ENCODE measurements at places on chromosomes 13 and 19.
A peak's percentile ranks its signal among the peaks of the same experiment; 100 is the strongest.

GRCh38 chr19:2476451-2477140, 669 bp downstream of the GADD45B start:
- H3K27me3 ChIP-seq, result no peaks in the 10 kb centered on the region
- no peaks in the 10 kb centered on the region for H3K36me3 ChIP-seq
- peak overlapping the region; percentile 97 for H3K4me3 ChIP-seq
- DNase-seq, result peak; percentile 60

DNA sequence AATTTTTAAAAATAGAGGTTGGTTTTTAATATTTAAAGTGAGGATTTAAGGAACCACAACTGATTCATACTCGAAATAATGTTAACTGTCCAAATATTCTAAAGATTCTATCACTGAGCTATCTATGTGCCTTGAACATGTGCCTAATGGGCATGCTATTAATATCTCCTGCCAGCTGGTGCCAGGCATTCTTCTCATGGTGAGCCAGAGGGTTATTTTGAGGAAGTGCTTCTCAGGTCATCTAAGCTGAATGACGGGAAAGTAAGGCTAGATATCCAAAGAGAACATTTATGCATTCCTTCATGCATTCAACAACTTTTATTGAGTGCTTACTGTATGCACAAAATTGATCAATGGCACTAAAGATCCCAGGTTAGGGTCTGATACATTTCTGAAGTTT, 138.2 kb downstream of the PIBF1 start:
- H3K4me1 ChIP-seq, result peaks cover 5% of the 10 kb centered on the region
- H3K27ac ChIP-seq, result no peak overlapping the region
- no peaks in the 10 kb centered on the region for H3K27me3 ChIP-seq

- no peaks in the 10 kb centered on the region for H3K27me3 ChIP-seq
Observed at GRCh38 chr13:79496188-79496587, 15.2 kb downstream of the NDFIP2 start.

DNA sequence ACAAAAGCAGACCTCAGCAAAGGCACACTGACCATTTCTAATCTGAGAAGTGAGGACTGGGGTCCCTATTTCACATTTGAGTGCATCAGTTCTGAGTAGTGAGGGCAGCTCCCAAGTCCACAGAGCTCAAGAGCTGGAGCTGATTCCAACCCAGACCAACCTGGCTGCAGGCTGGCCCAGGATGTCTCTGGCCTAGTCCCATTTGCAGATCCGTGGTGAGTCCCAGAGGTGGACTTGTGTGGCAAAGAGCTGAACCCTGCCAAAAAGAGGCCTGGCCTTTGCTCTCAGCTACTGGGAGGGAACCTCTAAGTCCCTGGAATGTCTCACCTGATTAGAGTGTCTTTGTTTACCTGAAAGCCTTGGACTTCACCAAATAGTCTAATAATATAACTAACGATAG, 14.6 kb downstream of the SIGLEC7 start:
- peaks cover 5% of the 10 kb centered on the region for H3K4me1 ChIP-seq
- no peaks in the 10 kb centered on the region for H3K36me3 ChIP-seq
- H3K27me3 ChIP-seq, result no peaks in the 10 kb centered on the region
- no peak overlapping the region for H3K27ac ChIP-seq

All from CD4-positive, alpha-beta memory T cell (primary cell).